Activated CD4-positive, alpha-beta T cell treated with anti-CD3 and anti-CD28 coated beads, Interleukin-2, amount 50 U/mL, for 16 hours (primary cell): ENCODE measurements at places on chromosomes 3 and 15.

GRCh38 chr15:58413253-58413652 lies 18.5 kb upstream of the LIPC start:
- no peak for DNase-seq

- no peak for DNase-seq
Measured at GRCh38 chr15:87653646-87654045, 602.9 kb downstream of the NTRK3 start.

GRCh38 chr15:65008983-65009382 lies 19.3 kb upstream of the SPG21 start:
- no peak for DNase-seq

DNA sequence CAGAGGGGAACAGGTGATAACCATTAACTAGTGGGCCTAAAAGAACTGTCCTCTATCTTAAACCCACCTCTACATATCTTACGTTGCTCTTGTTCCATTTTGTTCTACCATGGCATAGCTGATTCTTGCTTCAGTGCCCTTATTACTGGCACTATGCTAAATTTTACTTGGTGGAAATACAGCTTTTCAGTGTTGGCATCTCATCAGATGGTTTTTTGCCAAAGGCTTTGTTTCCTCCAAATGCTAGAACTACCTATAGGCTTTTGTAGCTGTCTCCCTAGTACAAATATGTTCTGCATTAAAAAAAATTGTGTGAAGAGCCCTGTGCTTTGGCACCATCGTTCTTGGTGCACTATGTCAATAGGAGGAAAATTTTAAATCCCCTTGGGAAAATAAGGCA lies 145.0 kb upstream of the ZBTB20 start:
- DNase-seq, result no peak

DNA sequence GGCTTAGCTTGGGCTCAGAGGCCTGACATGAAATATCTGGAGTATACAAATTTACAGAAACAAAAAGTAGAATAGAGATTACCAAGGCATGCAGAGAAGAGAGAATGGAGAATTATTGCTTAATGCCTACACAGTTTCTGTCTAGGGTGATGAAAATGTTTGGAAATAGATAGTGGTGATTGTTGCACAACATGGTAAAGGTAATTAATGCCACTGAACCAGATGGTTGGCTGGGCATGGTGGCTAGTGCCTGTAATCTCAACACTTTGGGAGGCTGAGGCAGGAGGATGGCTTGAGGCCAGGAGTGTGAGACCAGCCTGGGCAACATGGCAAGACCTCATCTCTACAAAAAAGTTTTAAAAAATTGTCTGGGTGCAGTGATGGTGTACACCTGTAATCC lies 46.6 kb upstream of the OSBPL11 start:
- no peak for DNase-seq

GRCh38 chr15:94259863-94260262 lies 28.5 kb downstream of the MCTP2 start:
- DNase-seq, result no peak

DNA sequence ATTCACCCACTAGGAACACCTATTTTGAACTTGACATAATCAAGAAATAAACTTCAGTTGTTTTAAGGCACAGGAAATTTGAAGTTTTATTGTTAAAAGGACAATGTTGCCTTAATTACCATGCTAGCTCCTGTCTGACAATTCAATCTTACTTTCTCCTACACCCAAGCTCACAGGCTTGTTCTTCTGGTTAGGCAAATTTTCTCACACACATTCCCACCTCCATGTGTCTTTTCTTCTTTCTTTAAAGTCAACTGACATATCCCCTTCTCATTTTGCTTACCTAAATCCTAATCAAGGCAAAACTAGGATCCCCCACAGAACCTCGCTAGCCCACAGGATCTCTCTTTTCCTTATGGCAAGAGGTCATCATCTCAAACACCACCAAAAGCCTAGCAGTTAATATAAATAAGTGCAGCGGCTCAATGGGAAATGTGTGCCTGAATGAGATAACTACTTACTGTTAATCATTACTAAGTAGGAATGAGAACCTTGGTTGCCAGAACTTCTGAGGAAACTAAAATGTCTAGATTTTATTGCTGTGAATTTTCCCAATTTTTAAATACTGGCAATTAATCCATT lies 189.3 kb downstream of the PLCH1 start:
- no peak for DNase-seq

GRCh38 chr3:66532613-66533012 lies 31.8 kb upstream of the LRIG1 start:
- no peak for DNase-seq
